ENCODE measurements at places on chromosomes 2 and 18.

GRCh38 chr2:69652206-69652605 lies 8.7 kb upstream of the AAK1 start:
- peak; percentile 96 for DNase-seq

DNA sequence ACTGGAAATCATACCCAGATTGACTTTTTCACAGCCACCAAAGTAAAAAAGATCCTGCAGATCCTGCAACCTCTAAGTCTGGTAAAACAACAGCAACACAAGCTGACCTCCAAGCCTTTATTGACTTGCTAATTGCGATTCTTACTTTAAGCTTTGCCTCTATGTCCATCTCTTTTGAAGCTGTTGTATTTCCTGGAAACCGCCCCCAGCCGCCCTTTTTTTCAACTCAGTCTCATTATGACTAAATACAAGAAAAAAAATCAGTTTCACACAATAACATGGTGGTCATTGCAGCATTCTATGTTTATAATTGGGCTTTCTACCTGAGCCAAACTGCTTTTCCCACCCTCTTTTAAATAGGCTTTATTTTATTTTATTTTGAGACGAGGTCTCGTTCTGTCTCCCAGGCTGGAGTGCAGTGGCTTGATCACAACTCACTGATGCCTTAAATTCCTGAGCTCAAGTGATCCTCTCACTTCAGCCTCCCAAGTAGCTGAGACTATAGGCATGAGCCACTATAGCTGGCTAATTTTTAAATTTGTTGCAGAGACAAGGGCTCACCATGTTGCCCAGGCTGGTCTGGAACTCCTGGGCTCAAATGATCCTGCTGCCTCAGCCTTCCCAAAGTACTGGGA lies 76.2 kb downstream of the MOGAT1 start:
- no peak for DNase-seq

- no peak for DNase-seq
Observed at GRCh38 chr2:187936228-187936627, 355.4 kb upstream of the GULP1 start.

GRCh38 chr18:25175558-25176517 lies 176.1 kb downstream of the ZNF521 start:
- no peak for DNase-seq

DNA sequence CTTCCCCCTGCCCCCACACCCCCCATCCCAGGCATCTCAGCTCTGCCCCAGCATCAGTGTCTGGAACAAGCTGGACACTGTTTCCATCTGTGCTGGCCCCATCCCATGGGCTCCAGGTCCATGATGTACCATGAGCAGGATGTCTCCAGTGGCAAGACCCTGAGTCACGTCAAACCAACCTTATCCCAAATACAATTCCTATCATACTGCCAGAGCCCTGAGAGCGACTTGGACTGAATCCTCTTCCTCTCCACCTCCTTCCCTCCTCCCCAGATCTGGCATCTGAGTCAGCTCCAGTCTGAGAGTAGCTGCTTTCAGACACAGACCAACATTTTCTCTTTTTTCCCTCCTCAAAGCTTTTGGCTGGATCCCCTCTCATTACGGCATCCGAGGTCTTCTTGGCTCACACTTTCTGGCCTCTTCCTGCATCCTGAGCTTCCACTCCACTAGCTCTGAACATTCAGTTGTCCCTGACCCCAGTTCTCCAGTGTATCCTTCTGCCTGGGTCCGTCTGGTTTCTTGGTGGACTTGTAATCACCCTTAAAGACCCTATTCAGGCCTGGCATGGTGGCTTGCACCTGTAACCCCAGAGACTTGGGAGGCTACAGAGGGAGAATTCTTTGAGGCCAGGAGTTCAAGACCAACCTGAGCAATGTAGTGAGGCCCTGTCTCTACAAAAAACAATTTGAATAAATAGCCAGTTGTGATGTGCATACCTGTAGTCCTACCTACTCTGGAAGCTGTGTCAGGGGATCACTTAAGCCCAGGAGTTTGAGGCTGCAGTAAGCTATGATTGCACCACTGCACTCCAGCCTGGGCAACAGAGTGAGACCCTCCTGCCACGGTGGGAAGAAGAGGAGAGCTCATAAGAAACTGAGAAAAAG lies 68.3 kb downstream of the ACKR3 start:
- DNase-seq: no peak

GRCh38 chr2:45851576-45852304 lies 200.3 kb downstream of the PRKCE start:
- DNase-seq: peak; percentile 29

DNA sequence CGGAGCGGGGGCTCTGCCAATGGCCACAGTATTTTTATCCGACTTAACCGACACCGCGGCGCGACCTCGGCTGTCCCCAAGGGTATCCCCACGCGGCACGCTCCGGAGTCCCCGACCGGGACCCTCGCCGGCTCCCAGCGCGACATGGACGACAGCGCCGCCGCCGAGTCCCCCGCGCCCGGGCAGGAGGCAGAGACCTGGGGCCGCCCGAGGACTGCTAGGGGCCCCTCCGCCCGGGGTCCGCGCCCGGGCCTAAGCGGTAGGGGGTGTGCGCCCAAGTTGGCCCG lies 468 bp downstream of the UXS1 start:
- no peak for DNase-seq

GRCh38 chr2:240832205-240832727 lies 12.2 kb upstream of the KIF1A start:
- peak; percentile 77 for DNase-seq

DNA sequence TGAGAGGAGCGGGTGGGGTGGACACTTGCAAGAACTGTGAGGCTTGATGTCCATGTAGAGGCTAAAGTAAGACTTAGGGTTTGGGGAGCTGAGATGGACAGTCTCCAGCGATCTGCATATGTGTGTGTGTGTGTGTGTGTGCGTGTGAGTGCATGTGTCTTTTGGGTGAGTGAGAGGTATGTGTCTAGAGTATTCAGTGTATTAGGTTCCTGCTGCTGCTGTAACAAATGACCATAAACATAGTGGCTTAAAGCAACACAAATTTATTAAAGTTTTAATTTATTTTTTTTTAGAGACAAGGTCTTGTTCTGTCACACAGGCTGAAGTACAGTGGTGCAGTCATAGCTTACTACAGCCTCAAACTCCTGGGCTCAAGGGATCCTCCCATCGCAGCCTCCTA lies 155.4 kb upstream of the SPRED2 start:
- DNase-seq: no peak

DNA sequence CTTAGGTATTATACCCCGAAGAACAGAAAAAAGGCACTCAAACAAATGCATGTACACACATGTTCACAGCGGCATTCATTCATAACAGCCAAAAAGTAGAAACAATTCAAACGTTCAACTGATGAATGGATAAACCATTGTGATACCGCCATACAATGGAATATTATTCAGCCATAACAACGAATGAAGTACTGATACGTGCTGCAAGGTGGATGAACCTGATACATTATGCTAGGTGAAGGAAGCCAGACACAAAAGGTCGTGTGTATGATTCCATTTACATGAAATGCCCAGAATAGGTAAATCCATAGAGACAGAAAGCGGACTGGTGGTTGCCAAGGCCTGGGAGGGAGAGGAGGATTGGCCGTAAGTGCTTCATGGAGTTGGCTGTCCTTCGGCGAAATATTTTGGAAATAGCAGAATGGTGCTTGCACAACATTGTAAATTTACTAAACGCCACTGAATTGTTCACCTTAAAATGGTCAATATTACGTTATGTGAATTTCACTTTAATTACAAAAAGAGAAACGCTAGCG lies 750 bp upstream of the RMP24 start:
- no peak for DNase-seq

DNA sequence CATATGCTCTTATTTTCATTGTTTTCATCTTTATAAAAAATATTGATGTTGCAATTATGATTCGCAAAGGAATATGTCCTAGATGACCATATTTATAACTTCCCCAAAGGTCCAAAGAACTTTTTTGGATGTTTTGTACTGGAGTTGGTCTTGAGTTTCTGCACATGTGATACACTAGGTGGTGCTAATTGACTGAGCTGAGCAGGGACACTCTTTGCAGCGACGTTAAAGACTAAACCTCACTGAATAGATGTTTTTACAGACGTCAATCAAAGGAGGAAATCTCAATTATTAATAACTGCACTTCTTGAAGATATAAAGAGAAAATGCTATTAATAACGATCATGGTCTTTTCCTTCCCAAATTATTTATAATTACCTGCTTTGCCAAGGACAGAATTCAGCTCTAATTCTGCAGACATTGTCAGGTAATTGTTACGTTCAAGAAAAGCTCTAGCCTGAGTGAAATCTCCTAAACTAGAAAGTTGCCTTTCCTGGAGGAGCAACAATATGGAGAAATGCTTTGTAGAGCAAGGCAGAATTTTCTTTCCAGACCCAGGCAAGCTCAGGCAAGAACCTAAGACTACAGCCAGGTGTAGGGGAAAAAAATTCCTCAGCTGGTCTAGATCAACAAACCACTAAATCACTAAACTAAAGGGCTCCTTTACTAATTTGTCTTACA lies 119.3 kb upstream of the RBBP8 start:
- peak; percentile 56 for DNase-seq

- no peak for DNase-seq
Observed at GRCh38 chr2:172513935-172514586, 41.8 kb upstream of the PDK1 start.

DNA sequence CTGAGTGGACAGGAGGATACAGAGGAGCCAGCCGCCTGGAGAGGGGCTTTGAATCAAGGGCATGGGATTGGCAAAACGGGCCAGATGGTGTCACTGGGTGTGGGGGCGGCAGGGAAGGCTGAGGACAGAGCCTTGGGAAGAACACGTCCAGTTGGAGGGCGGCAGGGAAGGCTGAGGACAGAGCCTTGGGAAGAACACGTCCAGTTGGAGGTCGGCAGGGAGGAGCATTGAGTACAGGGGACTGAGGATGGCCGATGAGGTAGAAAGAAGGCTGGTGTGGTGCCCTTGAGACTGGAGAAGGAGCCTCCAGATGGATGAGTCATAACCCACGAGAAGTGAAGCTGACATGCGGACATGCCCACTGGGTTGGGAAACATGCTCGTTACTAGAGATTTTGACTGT lies 4.5 kb downstream of the HES6 start:
- DNase-seq: no peak

DNA sequence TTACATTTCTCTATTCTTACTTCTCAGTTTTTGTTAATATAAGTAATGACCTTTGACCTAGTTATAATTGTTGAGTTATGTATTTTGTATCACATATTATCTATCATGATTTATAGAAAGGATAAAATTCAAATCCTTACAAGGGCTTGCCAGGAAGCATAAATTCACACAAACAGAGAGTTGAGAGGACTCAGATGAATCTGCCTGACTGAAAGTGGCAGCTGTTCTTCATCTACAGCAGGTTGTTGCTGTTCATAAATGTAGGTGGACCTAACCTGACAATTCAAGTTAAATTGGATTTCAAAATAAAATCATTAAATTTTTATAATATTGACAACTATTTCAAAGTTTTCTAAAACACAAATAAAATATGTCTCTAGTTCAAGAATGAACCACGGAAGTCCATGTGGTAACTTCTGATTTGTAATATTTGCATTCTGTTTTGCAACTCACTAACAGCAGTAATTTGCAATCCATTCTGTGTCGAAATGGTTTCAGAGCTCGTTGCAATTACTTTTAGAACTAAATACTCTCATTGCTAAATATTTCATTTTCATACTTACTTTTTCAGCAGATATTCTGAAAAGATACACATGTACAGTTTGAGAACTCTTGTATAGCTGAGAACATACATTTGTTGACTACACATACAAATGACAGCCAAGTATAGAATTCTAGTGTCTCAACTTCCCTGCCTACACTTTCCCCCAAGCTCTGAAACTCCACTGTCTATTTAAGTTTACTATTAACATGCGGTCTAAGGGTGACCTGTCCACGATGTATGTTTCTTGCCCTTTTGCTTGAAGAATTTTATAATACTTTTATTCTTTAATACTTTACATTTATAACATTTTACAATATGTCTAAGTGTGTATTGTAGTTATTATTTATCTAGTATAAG lies 25.7 kb downstream of the SCN7A start:
- peak; percentile 1 for DNase-seq

GRCh38 chr2:159773886-159774285 lies 24.1 kb downstream of the CD302 start:
- DNase-seq: no peak

- DNase-seq: no peak
Observed at GRCh38 chr2:231820786-231821303, 34.6 kb downstream of the COPS7B start.

DNA sequence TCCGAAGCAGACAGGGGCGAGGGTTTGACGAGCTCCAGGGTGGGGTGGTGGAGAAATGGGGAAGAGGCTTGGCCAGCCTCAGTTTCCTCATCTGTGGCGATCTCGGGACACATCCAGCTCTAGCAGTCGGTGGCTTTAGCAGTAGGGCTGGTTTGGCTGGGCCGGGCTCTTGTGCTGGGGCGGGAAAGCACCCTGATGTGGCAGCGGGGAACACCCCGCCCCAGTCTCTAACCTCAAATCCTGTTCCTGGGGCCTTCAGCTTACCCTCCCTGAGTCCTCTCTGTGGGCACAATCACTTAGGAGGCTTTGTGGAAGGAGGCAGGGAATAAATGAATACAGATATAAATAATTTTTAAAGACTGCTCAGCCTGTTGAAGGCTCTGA lies 26.5 kb upstream of the MCFD2 start:
- peak; percentile 6 for DNase-seq

DNA sequence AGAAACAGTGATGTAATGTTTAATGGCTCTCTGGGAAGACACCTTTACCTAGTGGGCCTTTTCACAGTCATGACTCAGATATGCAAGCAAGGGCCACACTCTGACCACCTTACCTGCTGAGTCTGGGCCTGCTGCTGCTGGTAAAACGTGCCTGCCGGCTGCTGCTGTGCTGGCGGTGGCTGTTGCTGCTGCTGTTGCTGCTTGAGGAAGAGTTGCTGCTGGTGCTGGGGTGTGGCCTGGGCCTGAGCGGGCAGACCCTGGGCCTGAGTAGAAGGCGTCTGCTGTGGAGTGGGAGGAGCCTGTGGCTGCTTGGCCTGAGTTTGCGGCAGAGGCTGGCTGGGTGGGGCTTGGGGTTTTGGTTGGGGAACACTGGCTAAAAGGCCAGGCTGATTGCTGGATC lies 81.6 kb upstream of the NFU1 start:
- no peak for DNase-seq

DNA sequence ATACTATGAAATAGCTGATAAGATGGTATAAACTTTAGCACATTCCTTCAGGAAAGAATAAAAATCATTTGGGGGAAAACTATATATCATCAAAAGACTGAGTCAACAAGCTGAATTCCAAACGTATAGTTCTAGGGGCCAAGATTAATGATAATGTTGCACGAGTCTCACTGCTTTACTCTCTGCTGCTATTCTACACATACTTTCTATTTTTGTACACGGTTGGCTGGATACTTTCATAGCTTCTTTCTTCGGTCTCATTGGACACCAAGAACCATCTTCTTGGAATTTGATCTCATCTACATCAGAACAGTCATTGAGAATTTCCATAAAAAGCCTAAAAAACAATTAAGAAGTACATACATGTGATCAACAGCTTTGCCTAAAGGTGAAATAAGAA lies 72.7 kb upstream of the ST8SIA5 start:
- DNase-seq: no peak

GRCh38 chr18:79321625-79322405 lies 73.9 kb upstream of the NFATC1 start:
- DNase-seq: peak; percentile 60

GRCh38 chr18:26104035-26104434 lies 13.6 kb upstream of the SS18 start:
- DNase-seq: no peak
